NCI-H510A treated with DMSO at 0.1 percent for 48 hours (cell line): ENCODE measurements at places on chromosomes 16 and 17.
A peak's percentile ranks its signal among the peaks of the same experiment; 100 is the strongest.

DNA sequence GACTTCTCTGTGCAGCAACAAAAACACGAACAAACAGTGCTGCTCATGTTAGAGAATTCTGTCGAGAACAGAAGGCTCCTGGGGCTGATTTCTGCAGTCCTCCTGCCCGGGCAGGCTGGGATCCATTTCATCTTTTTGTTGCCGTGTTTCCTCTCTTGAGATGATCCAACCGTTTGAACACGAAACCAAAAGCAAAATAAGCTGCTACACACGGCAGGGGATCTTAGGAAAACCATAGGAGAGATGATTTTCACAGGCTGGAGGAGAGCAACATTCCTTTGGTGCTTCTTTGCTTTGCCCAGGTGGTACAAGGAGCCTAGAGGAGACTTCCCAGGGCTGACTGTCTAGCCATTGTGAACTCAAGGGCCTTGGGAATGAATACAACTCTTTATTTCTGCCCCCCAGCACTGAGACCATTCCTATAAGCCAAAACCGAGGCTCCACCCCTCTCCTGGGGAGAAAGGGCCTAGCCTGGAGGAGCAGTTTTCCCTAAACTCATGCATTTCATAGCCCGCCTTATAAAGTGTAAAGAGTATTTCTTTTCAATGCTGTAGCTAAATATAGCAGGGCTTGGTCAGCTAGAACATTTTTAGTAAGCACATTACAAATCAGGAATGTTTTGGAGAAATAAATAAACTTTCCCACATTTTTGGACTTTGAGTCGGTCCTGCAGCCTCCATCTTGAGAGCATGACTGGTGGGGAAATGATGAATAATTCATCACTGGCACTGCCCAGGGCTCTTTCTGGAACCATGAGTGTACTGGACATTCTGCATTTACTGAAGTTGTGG, 7.7 kb downstream of the FOXL1 start:
- no peak for DNase-seq

DNA sequence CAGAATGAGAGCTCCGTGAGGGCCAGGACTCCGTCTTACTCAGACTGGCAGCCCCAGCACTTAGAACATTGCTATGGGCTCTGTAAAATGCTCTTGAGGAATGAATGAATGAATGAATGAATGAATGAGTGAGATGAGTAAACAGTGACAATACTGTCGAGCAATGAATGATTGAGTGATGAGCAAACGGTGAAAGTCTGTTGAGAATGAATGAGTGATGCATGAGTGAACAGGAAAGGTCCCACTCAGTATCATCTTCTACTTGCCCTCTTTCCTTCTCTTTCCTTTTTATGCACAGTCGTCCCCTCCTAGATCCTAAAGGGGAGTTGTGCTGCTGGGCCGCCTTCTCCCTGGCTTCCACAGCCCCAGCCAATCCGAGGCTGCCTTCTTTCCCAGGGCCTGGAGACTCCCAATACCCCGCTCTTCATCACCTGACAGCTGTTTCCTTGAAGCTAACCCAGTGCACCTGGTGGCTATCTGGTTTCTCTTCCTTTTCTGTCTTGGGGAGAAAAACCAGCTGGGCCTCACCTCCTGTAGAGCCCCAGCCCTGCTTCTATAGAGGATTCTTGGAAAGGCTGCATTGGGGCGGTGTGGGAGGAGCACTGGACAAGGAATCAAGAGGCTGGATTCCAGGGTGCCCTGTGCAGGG, 32.7 kb upstream of the CACNG1 start:
- no peak for DNase-seq

- DNase-seq = no peak
Observed at GRCh38 chr17:50451943-50452629, 16.6 kb downstream of the CHAD start.

GRCh38 chr17:1313270-1314005, 34.0 kb downstream of the TRARG1 start:
- no peak for DNase-seq

DNA sequence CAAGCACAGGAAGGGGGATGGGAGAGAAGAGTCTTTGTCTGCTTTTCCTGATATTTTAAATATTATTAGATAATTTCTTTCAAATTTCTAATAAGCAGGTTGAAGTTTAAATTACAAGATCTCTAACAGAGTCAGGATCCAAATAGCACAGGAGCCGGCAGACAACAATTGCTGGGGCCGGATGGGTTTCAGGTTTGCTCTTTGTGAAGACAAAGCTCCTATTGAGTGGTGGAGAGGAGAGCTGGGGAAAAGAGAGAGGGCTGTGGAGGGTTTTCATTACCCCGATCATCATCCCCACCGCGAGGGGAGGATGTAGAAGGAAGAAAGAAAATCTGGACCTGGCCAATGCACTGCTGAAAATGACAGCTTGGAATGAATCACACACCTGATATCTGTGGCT, 197.3 kb downstream of the SOX9 start:
- no peak for DNase-seq

GRCh38 chr16:68408428-68408827, 39.9 kb downstream of the SMPD3 start:
- DNase-seq = no peak

- DNase-seq = no peak
Observed at GRCh38 chr17:62597920-62598319, 29.6 kb upstream of the MRC2 start.

DNA sequence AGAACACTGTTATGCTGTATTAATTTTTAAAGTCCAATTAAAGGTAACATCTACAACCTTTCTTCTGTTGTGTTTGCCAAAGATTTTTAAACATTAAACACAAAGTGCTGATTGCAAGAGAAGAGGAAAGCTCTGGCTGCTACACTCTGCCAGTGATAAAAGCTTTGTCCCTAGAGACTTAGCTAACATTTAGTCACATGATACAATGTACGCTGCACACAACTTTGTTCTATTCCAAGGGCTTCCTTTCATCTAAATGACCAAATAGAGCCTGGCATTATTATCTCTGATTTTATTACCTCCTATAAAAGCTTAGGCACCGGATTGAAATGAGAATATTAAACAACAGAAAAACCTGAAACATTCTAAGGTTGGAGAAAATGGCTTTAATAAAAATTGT, 388.7 kb upstream of the PMFBP1 start:
- DNase-seq = no peak

DNA sequence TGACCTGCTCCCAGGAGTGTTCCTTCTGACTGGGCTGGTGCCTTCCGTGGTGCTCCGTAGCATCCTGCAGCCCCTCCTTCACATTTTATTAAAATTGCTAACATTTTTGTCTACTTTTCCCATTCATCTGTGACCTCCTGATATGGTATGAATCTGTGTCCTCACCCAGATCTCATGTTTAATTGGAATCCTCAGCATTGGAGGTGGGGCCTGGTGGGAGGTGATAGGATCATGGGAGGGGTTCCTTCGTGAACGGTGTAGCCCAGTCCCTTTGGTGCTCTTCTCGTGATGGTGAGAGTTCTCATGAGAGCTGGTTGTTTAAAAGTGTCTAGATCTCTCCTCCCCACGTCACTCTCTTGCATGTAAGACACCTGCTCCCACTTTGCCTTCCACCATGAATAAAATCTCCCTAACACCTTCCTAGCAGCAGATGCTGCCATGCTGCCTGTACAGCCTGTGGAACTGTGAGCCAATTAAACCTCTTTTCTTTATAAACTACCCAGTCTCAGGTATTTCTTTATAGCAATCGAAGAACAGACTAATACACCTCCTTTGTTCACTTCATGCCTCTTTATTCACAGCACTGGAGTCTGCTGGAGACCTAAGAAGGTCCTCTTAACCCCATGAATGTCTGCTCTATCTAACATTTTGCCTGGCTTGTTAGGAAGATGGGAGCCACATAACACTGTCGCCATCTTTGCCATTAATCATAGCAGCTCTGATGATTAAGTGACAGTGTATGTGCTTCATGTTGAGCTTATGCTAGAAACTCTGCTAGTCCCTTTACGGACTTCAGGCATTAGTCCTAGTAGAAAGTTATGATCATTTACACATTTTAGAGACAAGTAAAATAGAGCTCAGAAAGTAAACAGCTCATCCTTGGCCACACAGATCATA, 377.7 kb upstream of the MAF start:
- no peak for DNase-seq

DNA sequence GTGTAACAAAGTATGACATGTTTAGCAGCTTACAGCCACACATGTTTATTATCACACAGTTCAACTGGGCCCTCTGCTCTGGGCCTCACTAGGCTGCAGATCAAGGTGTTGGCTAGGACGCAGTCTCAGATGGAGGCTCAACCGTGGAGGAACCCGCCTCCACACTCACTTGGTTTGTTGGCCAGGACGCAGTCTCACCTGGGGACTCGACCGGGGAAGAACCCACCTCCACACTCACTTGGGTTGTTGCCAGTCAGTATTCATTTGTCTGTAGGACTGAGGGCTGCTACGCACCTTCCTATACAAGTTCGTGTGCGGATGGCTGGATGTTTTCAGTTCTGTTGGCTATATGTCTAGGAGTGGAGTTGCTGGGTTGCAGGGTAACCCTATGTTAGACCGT, 240.7 kb upstream of the CIBAR2 start:
- no peak for DNase-seq

GRCh38 chr16:50611332-50611934, 63.2 kb downstream of the NKD1 start:
- no peak for DNase-seq

GRCh38 chr16:14371778-14372431, 258.2 kb downstream of the PARN start:
- no peak for DNase-seq

- DNase-seq = peak; percentile 6
Observed at GRCh38 chr16:70687102-70687511, 1.3 kb upstream of the MTSS2 start.

DNA sequence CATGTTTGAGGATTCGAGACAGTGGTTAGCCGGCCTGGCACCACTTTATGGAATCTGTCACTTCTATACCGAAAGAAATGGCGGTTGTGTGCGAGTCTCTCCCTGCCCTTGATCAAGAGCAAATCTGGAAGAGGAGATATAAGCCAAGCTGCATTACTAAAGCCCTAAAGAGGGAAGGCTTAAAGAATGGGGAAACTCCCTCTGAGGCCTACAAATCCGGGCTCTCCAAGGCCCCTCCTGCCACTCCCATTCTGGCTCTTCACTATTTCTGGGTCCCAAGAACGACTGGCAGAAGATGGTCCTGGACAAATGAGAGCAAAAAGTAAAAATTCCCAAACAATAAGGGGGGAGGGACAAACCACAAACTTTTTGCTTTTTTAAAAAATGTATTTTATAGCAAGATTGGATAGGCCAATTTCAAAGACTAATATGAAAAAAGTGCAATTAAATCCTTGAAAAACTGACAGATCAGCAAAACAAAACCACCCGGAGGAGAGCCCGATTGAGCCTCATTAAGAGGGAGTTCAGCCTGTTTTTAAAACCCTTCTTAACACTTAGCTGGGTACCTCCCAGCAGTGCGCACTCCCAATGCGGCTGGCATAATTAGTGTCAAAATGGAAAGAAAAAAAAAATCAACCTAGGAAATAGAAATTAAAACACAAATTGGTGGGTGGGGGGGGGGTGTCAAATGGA, 193.5 kb downstream of the ZFHX3 start:
- DNase-seq = no peak

- DNase-seq = no peak
Observed at GRCh38 chr17:4607773-4608187, 23.5 kb downstream of the SMTNL2 start.

- no peak for DNase-seq
Observed at GRCh38 chr17:57536289-57536688, 208.8 kb downstream of the CCDC182 start.

DNA sequence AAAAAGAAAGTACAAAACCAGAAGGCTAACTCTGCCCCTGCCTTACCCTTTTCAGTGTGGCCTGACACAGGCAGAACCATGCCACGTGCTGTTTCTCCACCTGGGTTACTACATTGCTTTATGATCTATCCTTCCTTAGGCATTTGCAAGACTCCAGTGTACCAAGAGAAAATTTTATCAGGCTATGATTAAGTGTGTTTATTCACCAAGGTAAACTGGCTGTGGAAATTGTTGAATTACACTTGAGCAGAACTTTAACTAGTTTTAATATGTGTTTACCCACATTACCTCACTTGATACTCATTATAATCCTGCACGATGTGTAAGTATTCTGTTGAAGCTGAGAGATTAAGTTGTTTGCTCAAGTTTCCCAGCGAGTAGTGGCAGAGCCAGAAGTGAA, 129.7 kb upstream of the MYOCD start:
- no peak for DNase-seq

DNA sequence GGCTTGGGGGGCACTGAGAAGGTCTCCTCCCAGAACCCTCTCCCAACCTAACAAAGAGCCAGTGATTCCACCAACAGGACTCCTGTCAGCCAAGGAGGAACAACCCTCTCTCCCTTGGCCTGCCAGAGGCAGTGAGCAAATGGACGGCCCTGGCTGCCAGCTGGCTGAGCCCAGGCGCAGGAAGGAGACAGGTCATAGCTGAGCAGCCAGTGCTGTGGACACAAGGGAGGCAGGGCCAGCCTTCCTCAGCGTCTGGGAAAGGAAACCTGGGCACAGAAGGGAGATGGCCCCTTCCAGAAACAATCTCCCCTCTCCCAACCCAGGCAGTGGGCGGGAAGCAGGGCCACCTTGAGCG, 2.1 kb downstream of the MPO start:
- DNase-seq = no peak

DNA sequence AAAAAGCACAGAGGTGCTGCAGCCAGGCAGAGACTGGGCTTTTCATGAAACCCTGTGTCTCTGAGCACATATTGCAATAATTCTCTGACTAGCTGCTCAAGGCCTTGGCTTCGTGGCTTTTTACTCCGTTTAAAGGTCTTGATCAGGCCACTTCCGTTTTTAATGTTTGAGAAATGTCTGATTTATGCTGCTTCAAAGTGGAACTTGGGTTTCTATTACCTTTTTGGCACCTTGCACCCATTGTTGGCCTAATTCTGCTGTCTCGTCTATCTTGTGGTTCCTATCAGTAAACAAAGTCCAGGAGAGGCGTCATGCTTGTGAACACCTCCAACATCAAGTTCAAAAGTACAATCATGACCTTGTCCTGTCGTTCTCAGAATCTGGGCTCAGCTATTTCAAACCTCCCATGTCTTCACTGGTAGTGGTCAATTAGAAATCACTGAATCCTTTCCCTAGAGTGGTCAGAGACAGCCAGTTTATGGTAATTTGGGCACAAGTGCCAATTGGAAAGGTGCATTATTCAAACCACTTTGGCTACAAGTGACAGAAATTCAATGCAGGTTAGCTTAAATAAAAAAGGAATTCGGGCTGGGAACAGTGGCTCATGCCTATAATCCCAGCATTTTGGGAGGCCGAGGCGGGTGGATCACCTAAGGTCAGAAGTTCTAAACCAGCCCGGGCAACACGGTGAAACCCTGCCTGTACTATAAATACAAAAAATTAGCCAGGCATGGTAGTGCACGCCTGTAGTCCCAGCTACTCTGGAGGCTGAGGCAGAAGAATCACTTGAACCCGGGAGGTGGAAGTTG, 33.3 kb upstream of the METTL9 start:
- no peak for DNase-seq
